ENCODE measurements at places on chromosomes 4 and X.

GRCh38 chr4:25001509-25001908, 29.2 kb downstream of the LGI2 start:
- no peak for DNase-seq

GRCh38 chrX:150352581-150352980, 10.5 kb upstream of the MAMLD1 start:
- DNase-seq: no peak

- no peak for DNase-seq
Measured at GRCh38 chr4:87849612-87850011, 16.8 kb downstream of the MEPE start.

DNA sequence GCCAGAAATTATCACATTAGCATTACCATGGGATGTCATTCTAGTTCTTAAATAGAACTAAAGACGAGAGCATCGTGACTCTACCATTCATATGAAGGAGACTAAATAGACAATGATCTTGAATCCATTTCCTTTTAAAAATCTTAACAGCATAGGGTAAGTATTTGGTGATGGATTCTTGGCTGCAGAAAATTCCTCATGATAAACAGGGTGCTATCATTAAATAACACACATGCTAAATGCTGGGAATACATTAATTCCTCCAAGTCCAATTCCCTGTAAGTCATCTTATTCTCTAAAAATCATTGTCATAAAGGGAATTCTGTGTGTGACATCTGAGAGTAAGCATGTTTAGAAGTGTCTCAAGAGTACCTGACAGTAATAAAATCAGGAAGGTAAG, 470.4 kb upstream of the MAGEB2 start:
- no peak for DNase-seq

DNA sequence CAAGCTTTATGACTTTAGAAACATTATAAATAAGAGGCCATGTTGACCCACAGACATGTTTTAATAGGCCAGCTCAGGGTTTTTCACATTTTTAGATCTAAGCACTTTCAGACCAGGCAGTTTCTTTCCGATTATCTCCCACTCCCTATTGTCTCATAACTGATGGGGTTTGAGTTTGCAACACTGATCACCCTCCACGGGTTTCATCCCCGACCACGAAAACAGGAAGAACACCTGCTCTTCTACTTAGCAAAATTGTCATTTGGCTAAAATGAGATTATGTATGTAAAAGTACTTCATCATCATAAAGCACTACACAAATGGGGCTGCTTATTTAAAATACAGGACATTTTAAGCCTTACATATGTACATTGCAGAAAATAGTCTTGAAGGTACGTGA, 407.9 kb downstream of the HNRNPD start:
- no peak for DNase-seq

GRCh38 chr4:19659101-19659500, 592.6 kb upstream of the SLIT2 start:
- DNase-seq: no peak

DNA sequence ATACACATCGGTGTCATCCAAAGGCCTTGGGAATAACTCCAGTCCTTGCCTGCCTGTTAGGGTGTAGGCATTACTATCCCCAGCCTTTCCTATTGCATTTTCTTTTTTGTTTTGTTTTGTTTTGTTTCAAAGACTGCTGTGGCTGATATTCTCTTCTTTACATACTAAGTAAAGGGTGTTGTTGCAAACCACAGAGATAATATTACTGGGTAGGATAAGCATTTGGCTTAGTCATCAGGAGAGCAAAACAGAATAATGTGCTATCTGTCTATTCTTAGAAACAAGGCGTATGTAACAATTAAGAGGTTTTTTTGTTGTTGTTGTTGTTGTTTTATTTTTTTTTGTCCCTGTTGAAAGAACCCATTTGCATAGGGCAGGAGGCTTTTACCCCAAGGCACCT, 41.8 kb downstream of the UGT2B28 start:
- no peak for DNase-seq

- no peak for DNase-seq
Measured at GRCh38 chr4:69749771-69750170, 10.6 kb downstream of the SULT1B1 start.

GRCh38 chr4:111433441-111433840, 711.8 kb upstream of the FAM241A start:
- no peak for DNase-seq

- no peak for DNase-seq
Measured at GRCh38 chr4:153471698-153472093, 5.5 kb downstream of the TMEM131L start.

- no peak for DNase-seq
Measured at GRCh38 chr4:6095897-6096296, 77.7 kb upstream of the C4orf50 start.

DNA sequence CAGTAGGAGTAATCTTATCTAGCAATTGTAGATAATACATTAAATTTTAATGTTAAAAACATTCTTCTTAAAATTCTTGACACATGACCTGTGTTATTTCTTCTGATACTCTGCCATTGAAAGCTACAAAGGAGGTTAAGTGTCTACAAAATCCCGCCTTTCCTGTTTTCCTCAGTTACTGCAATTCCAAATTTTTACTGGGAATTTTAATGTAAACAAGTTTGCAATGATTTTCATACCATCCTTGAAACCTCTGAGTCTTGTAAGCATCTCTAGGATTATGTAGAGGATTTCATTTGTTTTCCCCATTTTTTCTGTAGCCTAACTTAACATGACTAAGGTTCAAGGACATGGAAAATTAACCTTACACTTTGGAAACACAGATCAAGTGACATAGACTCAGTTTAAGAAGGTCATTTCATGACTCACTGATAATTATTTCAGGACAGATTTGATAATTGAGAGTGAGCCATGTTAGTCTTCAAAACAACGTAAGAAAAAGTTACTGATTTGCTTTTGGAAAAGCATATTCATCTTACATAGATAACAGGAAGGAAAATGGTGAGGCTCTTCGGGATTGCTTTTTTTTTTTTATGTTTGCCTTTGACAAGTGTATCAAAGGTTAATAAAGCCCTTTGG, 39.6 kb upstream of the PDLIM5 start:
- no peak for DNase-seq

DNA sequence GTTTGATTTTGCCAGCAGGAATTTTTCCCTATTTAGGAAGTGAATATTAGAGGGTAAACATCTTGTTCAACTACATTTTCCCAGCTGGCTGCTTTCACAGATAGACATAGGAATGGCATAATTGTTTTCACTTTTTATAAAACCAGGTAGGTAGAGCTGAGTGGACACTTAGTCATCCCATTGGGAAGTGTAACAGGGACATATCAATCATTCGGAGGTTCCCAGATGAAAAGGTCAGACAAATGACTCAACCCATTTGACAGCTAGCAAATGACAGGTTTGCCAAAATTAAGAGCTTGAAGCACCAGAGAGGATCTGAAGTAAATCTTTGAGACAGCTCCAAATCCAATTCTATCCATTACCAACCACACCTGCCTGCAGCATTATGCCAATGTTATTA, 205.3 kb downstream of the SLC39A8 start:
- DNase-seq: no peak

DNA sequence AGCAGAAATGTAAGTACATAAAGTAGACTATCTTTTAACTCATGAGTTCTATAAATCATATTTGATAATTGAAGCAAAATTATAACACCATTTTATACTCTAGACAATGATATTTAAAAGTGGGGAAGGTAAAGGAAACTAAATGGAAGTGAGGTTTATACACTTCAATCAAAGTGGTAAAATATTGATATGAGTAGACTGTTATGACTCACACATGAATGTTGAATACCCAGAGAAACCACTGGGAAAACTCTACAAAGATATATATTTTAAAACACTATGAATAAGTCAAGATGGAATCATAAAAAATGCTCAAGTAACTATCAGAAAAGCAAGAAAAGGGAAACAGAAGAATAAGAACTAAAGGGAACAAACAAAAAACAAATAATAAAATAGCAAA, 8.4 kb downstream of the VSIG1 start:
- no peak for DNase-seq

GRCh38 chr4:99808260-99808857, 8.3 kb upstream of the DAPP1 start:
- DNase-seq: peak; percentile 53

- DNase-seq: no peak
Measured at GRCh38 chr4:8376361-8377102, 64.0 kb downstream of the ACOX3 start.

DNA sequence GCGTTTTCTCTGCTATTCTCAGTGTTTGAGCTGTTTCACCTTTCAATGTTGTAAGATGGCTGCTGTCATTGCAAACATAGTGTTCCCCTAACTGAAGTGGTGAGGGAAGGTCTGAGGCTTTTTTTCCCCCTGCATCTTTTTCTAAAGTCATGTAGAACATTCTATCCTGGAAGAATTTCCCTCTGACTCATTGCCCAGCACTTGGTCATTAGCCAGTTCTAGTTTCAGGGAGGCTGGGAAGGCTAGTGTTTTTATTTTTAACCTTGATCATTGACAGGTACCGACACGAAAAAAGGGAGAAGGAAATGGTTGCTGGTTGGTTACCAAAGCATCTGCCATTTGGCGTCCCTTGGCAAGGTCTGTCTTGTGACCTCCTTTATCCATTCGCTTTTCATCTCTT, 6.6 kb downstream of the LANCL3 start:
- no peak for DNase-seq

DNA sequence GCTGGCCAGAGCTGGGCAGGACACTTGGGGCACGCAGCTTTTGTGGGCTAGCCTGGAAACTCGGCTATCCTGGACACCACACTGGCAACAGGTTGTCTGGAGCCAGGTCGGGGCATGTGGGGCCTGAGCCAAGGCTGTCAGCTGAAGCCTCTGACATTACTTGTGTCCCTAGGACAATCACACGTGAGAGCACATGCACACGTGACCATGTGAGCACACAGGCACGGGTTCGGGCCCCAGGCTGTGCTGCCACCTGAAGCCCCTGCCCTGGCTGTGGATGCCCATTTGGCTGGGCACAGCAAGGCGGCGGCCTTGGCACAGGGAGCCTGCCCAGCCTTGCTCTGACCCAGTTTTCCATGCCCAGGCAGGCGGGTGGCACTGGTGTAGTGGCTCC, 8.7 kb upstream of the FGFR3 start:
- no peak for DNase-seq

GRCh38 chrX:15512401-15512965, 11.9 kb downstream of the BMX start:
- DNase-seq: no peak

DNA sequence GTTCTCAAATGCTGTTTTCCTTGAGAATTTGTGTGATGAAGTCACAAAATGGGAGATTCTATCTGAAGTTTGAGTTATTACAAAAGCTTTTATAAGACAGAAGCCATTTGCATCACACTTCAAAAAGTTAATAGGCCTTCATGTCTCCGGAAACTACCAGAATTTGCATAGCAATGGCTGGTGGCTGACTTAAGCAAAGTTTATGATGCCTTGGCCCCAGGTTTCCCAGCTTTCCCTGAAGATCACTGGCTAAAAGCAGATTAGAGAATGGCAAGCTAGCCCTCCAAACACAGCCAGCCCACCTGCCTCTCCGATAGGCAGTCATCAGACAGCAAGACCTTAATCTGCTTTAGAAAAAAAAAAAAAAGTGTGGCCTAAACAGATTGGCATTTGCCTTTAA, 197.8 kb downstream of the HS3ST1 start:
- DNase-seq: no peak

DNA sequence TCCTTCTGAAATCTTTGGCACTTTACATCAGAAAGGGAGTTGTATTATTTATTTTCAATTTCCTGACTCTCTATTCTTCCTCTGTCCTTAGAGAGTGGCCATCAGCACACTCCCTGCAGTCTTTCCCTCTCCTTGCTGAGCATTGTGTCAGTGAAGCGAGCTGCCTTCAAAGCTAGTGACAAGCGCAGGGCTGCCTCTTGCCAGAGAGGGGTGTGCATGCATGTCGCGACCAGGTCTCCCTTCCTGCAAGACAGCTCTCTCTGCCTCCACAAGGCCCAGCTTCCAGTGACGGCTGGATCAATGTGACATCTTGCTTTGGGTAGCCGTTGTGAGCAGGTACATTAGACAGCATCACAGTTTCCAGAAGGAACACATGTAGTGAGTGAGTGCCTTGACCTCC, 810.9 kb upstream of the TENM3 start:
- no peak for DNase-seq

- no peak for DNase-seq
Measured at GRCh38 chr4:26858035-26858918, 2.4 kb upstream of the STIM2 start.

GRCh38 chr4:44002368-44002767, 446.2 kb downstream of the KCTD8 start:
- DNase-seq: no peak

GRCh38 chr4:125727931-125728330, 413.2 kb downstream of the FAT4 start:
- DNase-seq: no peak

GRCh38 chr4:121951521-121952110, at the start of gene TRPC3:
Gene TRPC3 (minus strand): TSS chr4:121952060. CDS start chr4:121951680, 380 bp downstream.
- DNase-seq: no peak

- no peak for DNase-seq
Measured at GRCh38 chrX:26922278-26922677, 540.9 kb downstream of the PPP4R3C start.

GRCh38 chr4:6696611-6697010, 2.9 kb downstream of the S100P start:
- DNase-seq: no peak

DNA sequence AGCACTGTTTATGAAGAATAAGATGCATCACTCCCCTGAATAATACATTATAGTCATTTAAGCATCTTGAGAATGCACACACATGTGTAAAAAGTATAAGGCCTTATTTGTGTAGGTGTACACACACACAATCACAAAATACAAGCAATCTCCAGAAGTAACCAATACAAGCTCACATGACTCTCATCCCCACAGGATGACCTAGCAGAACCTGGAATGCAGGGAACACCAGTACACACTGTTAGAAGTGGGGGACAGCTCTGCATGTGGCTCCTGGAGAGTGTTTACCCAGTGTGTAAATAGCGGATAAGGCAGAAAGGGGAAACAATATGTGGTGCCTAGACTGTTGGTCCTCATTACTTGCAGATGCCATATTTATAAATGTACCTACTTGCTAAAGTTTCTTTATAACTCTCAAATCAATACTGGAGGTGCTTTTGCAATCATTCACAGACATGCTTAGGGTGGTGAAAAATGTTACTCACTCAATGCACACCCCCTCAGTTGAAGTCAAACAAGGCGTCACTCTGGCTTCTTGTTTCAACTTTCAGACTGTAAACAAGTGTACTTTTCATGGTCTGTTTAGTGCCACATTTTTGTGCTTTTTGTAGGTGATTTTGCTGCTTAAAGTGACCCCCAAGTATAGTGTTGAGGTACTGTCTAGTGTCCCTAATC, 73.1 kb downstream of the MAGEB17 start:
- DNase-seq: no peak

- DNase-seq: no peak
Measured at GRCh38 chrX:45502396-45502795, 301.7 kb upstream of the DIPK2B start.

DNA sequence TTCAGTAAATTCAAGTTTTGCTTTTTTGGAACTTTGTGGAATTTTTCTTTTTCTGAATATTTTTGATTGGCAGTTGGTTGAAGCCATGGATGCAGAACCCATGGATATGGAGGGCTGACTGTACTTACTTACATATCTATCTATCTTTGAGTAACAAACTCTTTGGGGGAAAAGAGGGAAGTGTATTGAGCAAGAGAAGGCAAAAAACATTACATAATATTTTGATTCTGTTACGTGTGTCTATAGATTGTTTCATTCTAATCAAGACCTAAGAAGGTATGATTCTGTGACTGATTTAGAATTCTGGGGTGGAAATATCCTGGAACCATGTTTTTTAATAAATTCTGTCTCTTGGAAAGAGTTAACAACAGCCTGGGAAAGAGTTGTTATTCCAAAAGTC, 31.5 kb downstream of the GRSF1 start:
- no peak for DNase-seq
